ENCODE measurements at places on chromosomes 7 and 10.

- no peak for DNase-seq
Observed at GRCh38 chr7:136654406-136654805, 214.0 kb upstream of the CHRM2 start.

DNA sequence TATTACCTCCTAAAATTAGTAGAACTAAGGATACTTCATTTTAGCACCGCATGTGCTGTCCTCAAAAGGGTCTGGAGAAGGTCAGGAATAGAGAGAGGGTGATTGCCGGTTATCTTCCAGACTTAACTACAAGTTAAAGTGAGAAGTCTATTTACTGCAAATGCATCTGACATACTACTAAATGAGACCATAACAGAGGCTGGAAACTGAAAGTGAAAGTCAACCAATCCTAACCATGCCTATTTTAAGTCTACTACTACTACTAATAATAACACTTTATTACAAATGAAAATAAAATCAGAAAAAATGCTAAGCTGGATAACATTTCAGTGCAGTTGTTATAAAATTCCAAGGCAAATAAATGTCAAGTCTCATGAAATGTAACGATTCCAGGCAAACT is 244.7 kb downstream of the KIF20B start:
- DNase-seq, result no peak

DNA sequence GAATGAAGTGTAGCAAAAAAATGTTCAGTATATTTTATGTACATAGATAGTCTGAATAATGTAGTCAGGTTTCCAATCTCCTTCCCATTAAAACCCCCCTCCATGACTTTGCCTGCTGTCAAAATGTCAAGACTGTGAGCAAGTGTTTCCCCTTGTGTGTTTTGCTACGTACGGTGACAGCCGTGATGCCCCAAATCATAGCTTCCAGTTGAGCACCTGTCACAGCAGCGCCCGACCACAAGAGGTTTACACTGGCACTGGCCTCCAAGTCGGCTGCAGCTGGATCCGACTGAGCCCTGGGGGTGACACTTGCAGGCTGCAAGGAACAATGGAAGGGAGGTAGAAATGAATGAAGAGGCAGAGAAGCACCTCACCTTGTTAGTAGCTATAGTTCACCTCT is 62.3 kb downstream of the LAMB4 start:
- no peak for DNase-seq

- DNase-seq, result no peak
Observed at GRCh38 chr10:61643316-61643751, 19.4 kb upstream of the CABCOCO1 start.

DNA sequence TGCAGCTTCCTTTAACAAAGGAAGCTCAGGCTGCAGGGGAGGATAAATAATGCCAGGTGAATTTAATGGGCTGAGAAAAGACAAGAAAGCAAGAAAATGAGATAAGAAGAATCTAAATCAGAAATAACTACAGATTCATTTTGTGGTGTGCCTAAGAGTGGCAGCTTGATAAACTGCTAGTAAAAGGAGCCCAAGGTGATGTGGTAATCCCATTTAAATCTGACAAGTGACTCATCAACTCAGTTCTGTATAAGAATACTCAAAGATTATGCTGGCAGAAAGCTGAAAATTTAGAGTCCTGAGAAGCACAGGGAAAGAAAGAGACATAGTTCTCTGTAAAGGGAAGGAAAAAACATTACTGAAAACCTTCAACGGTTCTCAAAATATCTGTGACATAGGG is 109.4 kb upstream of the PDE1C start:
- no peak for DNase-seq

DNA sequence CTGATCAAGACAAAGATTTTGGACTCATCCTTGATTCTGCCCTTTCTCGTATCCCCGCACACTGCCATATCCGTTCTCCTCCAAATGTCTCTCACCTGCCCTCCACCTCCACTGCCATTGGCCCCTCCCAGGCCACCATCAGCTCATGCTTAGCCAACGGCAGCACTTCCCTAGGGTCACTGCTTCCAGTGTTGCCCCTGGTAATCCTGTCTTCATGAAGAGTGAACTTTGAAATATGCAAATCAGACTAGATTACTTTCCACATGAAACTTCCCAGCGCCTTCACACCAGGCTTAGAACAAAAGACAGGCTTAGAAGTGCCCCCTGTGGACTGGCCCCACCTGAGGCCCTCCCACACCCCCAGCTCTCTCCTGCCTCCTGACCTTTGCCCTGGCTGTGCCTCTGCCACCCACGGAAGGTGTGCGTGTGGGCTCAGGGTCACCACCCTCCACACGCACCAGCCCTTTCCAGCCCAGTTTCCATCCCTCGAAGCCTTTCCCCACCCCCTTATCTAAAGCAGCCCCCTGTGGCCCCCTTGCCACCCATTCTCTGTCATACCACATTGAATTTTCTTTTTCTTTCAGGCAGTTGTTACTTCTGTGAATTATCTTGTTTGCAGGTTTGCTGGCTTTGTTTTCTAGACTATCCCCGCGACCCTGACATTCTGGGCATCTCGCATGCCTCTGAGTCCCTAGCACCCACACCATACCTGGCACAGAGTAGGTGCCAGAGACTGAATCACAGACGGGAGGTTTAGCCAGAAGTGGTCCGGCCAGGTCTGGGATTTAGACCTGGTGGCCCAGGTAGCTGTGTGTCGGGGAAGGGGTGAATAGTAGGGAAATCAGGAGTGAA is 26.8 kb upstream of the C10orf53 start:
- DNase-seq, result no peak

- no peak for DNase-seq
Observed at GRCh38 chr7:70188901-70189650, 590.8 kb downstream of the AUTS2 start.

DNA sequence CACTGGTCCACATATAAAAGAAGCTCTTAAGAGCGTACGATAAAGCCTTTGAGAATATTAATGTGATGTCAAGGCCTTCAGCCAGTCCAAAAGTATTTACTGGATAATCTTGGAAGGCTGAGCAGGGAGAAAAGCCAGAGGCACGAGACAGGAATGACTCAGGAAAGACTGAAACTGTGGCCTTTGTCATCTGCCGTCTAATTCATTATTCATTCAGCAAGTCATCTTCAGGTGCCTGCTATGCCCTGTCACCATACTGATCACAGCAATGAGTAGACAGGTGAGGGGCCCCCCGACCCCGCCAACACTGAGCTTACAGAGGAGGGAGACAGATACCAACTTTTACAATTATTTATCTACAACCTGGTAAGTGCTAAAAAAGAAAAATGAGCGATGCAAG is 78.9 kb downstream of the VOPP1 start:
- DNase-seq, result no peak

DNA sequence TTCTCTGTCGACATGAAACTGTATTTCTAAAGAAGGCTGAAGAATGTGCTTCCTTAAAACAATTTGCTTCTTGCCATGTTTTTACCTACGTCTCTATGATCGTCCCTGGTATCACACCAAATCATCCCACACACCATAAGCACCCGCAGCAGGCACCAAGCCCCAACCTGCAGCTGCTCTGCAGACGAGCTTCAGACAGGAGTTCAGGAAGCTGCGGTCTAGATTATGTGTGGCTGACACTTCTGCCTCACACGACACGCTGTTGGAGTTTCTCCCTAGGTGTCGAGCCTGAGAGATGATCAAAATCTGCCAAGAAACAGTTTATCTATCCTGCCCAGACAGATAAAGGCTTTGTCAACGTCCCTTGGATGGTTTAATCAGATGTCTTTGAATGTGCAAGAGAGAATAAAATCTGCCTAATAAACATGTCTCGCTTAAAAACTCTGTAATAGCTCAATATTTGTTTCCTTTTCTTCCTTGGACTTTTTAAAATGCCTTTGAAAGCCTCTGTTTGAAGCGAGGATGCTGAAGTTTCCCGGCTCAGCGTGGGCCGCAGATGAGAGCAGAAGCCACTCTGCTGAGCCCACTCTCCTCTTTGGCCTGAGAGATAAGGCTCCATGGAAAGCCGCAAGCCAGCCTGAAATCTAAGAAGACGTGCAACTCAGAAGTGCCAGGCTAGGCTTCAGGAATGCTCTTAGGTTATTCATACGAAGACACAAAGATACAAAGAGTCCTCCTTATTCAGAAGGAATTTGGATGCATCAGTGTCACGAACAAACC is 158.3 kb upstream of the PFKP start:
- peak; percentile 57 for DNase-seq

GRCh38 chr7:153891990-153892389 is 160.2 kb upstream of the DPP6 start:
- no peak for DNase-seq

DNA sequence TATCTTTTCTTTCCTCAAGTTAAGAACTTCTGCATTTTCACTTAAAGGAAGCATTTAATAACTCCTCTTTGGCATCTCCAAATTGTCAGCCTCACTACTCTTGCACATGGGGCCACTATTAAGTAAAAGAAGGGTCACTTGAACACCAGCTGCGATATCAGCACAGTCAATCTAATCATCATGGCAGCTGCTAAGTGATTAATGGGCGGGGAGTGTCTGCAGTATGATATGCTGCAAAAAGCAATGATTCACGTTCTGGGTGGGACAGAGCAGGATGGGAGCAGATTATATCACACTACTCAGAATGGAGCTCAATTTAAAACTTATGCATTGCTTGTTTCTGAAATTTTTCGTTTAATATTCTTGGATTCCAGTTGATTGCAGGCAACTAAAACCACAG is 447.4 kb upstream of the PFKP start:
- no peak for DNase-seq

DNA sequence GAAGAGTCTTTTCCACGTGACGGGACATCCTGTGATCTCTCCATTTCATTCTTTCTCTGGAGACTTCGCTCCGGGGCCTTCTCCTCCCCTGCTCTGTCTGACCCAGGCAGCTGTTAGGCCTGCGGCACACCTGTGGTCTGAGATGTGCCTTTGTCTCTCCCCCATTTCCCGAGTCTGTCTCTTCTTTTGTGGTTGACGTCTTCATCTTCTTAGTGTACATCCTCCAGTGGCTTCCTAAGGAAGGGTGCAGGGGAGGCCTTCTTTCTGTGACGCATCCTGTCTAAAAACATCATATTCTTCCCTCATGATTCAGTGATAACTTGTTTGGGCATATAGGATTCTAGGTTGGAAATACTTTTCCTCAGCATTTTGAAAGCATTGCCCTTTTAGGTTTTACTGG is 17.2 kb upstream of the ATP6V0E2 start:
- peak; percentile 52 for DNase-seq

- DNase-seq, result peak; percentile 64
Observed at GRCh38 chr10:119206603-119207365, 587 bp upstream of the GRK5 start.

DNA sequence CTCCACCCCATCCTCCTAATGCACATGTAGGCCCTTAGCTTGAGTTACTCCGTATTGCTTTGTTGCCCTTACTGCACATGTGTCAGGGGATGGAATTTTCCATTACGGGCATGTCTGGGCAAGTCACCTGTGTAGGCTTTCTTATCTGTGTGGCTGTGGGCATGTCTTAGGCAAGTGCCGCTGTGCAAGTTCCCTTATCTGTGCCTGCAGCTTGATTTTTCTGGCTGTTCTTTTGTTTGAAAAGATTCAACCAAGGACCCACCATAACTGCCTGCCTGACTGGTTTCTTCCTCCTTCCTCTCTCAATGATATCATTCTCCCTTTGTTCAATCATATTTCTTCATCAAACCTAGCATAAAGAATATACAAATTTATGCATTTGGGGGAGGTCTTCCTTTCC is 88.5 kb downstream of the AKR1D1 start:
- no peak for DNase-seq

- no peak for DNase-seq
Observed at GRCh38 chr7:114229246-114229645, 185.4 kb upstream of the FOXP2 start.

DNA sequence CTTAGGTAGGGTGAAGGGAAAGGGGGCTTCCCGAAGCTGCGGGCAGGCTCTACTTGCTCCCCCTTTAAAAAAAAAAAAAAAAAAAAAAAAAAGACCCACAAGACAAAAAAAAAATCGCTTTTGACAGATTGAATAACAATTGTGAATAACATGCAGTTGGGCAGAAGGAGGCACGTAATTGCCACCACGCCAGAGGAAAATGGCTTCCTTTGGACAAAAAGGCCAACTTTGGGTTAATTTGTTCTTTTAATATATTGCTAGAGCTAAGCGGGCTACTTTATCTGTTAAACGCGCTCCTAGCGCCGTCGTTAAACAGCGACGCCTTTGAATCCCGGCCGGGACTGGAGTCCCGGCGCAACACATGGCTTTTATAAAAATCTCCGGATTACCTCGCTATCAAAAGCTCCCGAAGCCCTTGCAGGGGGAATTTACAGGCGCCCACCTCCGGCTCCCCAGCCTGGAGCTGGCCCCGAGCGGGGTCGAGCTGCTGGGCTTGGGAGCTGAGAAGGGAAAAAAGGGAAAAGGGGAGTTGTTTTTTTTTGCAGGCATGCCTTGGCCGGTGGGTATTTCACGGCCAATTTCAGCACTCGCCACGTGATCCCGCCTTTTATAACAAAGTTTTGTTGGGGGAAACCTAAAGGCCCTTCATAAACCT is 1.2 kb downstream of the HOXA11 start:
- no peak for DNase-seq

DNA sequence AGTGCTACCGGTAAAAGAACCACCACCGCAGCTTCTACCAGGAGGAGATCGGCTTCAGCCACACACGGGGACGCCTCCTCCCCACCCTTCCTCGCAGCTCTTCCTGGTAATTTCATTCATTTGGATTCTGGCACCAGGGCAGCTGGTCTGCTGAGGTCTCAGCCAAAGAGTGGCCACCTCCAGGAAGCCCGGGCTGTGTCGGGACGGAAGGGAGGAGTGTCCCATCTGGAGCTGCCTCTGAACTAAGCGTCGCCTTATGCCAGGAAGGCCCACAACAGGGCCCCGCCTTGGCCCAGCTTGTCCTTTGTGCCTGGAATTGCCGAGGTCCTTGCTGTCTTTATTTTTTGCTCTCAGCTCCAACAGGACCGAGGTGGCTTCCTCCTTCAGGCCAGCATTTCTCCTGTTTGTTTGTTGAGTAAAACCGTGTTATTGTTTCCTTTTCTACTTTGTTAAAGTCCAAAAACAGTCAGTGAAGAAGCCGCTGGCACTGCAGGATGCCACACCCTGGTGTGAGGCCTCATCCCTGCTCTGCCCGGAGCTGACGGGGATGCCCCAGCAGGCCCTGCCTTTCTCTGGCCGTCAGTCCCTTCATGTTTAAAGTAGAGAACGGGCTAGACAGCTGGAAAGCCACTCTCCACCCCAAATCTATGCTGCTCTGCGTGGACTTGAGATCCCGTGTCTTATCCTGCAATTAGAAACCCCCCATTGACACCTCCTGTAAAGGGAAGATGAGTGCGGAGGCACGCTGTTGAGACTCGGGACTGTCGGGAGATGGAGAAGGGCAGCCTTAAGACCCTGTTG is 24.5 kb upstream of the TTYH3 start:
- DNase-seq, result no peak

- DNase-seq, result no peak
Observed at GRCh38 chr10:4189281-4189680, 404.3 kb upstream of the KLF6 start.

GRCh38 chr10:16105082-16105481 is 244.8 kb upstream of the MINDY3 start:
- no peak for DNase-seq

- no peak for DNase-seq
Observed at GRCh38 chr7:41869997-41870396, 167.1 kb upstream of the INHBA start.

DNA sequence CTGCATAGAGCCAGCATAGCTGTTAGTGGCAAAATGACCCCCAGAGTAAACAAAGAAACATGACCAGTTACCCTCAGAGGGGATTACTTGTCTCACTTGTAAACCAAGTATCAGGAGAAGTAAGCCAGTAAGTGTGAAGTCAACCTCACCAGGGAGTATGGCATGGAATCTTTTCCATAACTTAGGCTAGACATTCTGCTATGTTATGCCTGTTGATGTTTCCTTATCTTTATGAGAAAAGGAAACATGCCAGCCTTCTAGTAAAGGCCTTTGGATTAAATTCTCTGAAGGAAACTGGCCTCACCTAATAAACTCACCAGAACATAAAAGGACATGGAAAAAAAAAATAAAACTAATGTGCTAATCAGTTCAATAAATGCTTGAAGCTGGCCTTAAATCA is 87.7 kb downstream of the SEM1 start:
- DNase-seq, result no peak
